CD8-positive, alpha-beta memory T cell (primary cell): ENCODE measurements at places on chromosomes 13 and 19. TPM values are rescaled to one million over a fixed set of nuclear protein-coding genes. Genes with fewer than 3 reads are reported as not detected.
A peak's percentile ranks its signal among the peaks of the same experiment; 100 is the strongest.

JAK3 gene
- 119 TPM for total RNA-seq

ANKRD10 gene
- 76.1 TPM for total RNA-seq

DNA sequence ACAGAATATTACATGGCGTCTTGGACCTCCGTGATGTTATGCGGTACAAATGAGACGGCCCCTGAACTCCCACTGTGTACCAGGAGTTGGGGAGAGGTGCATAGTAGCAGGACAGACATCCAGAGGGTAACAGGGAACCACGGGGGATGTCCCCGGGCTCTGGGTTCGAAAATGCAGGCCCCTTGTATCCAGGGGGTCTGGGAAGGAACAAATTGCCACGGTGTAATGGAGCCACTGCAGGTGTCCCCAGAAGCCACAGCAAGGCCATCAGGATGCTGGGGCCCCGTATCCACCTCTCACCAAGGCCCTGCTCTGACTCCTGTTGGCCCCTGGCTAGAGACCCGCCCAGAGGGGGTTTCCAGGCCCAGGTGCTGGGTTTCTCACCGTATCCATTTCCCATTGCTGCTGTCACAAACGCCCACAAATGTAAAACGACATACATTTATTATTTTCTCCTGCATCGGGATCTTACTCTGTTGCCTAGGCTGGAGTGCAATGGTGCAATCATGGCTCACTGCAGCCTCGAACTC, 77.8 kb downstream of the INSR start:
- no peak for DNase-seq

DNA sequence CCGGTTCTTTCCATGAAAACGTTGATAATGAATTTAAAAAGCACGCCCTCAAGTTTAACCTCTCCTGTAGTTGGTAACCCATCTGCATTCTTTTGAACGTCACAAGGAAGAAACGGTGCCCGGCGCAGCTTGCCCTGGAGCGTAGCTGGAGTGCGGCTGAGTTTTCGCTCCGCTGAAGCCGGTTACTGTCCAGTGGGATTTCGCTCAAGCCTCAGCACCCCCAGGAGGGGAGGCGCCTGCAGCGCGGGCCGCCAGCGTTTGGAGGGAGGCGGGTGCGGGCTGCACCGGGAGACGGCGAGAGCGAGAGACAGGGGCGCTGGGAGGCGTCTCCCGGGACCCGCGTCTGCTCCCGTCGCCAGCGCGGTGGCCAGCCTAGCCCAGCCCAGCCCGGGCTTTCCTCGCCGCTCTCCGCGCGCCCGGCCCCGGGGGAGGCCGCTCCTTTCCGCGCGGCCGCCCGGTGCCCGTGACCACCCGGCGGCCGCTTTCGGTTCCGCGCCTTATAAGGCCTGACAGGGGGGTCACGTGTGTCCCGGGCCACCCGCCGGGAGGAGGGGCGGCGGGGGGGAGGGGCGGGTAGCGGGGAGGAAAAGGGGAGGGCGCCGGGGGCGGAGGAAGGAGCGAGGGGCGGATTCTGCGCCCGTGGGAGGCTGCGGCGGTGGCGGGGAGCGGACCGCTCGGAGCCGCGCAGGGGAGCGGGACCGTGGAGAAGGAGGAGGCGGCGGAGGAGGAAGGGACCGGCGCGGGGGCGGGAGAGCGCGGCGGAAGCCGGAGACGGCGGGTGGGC, 8.3 kb upstream of the DGKH start:
- DNase-seq, result peak; percentile 93

ALOX5AP gene
- 21.7 TPM for total RNA-seq

DNA sequence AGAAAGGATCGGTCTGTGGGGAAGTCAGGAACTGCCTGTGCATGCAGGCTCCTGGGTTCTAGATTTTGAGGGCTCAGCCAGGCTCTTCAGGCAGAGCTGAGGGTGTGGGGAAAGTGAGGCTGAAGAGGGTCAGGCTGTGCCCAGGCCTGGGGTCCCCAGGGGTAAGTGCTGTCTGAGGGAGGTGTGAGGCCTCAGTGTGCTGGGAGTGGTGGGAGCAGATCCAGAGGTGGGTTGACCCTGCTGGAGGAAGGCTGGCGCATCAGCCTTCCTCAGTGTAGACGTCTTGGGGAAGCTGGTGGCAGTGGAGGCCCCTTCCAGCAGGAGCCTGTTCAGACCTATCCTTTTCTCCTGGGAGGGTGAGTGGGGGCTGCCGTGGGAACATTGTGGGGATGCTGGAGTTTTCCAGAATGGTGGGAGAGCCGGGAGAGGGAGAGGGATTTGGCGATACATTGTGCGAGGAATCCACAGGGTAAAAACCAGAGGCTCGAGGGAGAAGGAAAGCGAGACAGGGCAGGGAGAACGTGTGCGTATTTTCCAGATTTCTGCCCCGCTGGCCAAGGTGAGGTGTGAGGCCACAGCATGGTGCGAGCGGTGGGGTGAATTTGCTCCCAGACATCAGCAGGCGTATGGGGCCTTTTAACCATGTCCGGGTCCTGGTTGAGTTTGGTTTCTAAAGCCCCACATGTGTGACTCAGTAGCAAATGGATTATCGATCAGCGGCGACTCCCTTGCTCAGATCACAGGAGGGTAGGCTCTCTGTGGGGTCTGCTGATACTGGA, 237.7 kb downstream of the TEX29 start:
- no peak for DNase-seq

- DNase-seq, result peak; percentile 84
These were observed at the start of gene KATNAL1 for GRCh38 chr13:30307194-30307970. TSS of gene KATNAL1 (minus strand) at chr13:30307551. CDS start at chr13:30283777, 23,774 bp downstream.

- DNase-seq, result no peak
These were observed 31.9 kb downstream of the SLC25A42 start for GRCh38 chr19:19095691-19096090.

PSG6 gene
- total RNA-seq, result not detected

GRCh38 chr19:7641290-7642276, 4.7 kb downstream of the STXBP2 start:
- DNase-seq, result peak; percentile 39
